ENCODE measurements at places on chromosomes 1 and 21.
A peak's percentile ranks its signal among the peaks of the same experiment; 100 is the strongest.

- peak; percentile 92 for DNase-seq
Observed at GRCh38 chr21:17848228-17848627, 29.1 kb upstream of the C21orf91 start.

DNA sequence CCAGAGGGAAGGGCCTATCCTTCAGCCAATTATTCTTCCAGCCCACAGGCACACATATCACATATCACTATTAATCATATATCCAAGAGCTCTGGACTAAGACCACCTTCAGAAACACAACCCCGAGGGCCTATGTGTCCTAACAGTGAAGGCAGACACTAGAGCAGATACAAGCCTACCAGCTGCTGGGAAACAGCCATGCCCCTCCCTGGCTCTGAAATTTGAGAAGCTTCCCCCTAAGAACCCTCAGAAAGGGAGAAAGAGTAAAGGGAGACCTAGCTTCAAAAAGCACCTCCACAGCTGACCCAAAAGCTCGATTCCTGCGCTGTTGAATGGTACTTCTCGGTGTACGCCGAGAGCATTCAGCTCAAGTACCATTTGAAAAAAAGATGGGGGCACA lies 17.4 kb downstream of the CNN3 start:
- no peak for DNase-seq

- peak; percentile 31 for DNase-seq
Observed at GRCh38 chr1:198498881-198499280, 41.6 kb downstream of the ATP6V1G3 start.

DNA sequence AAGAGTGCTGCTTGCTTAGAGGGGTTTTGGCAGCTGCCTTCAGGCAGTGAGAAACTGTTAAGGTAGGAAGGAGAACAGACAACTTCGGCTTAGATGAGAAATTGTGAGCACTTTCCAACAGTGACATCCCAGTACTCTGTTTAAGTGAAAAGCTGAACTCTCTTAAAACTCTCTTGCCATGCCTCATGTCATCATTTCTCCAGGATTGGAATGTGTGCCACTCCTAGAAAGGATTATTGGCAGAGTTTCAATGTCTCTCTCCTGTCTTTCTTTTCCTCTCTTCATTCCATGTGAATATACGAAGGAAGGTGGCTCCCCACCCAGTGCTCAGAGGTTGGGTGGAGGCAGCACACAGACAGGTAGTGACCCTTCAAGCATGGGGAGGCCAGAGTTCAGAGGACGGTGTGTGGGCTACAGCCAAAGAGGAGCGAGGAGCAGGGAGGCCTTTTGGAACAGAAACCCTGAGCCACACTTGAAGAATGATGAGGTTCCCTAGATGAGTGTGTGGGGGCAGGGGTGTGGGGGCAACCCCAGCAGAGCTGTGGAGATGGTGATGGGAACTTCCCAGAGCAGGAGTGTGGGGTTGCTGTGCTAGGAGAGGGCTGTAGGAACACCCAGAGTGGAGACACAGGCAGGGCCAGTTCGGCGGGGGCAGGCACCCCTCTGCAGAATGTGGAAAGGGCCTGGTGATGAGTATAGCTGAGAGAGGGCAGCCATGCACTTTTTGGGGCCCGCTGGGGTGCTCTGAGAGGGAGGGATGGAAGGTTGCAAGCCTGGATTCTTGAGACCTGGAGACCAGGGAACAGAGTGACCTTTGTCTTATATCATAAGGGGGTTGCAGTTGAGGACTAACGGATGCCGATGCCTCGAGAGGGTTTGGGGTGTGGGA lies 58.8 kb downstream of the GALNT2 start:
- peak; percentile 75 for DNase-seq

DNA sequence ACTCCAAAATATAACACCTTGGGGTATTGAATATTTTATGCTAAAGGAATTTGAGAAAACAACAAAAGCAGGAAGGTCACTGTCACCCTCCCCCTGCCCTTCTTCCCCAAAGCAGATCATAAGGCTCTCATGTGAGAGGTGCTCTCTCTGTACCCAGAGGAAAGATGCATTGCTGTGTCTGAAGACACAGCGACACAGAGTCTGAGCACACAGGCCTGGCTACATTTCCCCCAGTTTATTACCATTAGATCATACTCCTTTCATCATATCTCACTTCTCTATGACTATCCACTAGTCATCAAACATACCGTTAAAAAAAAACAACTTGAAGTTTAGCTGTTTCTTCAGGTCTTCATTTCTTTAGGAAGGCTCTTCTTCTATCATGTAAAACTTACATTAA lies 127.1 kb downstream of the PPIAL4G start:
- no peak for DNase-seq

DNA sequence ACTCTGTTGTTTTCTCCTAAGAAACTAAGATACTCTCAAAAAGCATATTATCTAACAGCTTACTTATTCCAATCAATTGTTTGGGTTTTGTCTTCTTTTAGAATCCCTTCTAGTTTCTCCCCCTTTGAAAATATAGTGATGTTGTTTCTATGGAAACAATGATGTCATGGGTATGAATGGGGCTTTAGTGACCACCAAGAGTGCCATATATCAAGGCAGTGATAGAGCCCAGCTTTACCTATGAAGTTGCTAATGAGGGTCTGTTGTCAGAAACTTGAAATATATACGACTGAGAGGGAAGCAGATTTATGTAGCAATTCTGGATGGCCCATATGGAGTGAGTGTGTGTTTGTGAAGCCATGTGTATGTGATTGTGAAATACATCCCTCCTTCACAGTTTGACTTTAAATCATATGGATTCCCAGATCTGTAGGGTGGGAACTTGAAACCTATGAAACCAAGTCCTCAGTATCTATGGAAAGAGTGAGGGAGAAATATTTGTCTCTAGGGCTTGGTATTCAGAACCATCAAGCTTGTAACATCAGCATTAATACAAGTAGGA lies 116.7 kb downstream of the SPATA46 start:
- no peak for DNase-seq

- no peak for DNase-seq
Observed at GRCh38 chr1:30061292-30062220, 661.8 kb downstream of the MATN1 start.

DNA sequence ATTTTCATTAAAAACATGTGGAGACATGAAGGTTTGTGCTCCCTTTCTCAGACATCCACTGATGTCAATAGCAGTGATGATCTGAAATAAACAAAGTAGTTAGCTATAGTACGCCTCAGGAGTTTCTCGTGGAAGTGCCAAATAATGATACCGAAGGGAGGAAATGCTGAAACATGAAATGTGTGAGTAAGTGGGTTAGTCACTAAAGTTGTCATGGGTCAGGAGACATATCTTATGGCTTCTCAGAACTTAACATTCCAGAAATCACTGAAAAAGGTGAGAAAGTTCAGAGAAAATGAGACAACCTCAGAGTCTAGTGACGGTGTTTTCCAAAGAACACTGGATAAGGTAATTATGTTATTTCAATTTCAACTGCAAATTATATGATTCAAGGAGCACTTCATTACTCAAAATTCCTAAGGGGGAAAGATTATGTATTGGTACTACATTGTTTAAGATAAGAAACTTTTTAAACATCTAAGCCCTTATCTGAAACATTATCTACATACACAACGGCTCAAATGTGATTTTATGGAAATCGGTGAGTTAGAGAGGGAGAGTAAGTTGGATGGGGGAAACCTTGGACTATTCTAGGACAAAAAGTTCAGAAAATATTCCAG lies 20.6 kb downstream of the NIBAN1 start:
- DNase-seq = peak; percentile 59

- no peak for DNase-seq
Observed at GRCh38 chr21:45087022-45087823, 12.8 kb downstream of the ADARB1 start.

- no peak for DNase-seq
Observed at GRCh38 chr1:42949312-42950115, 9.2 kb downstream of the SLC2A1 start.

GRCh38 chr1:22878626-22879025 lies 94.0 kb downstream of the LACTBL1 start:
- DNase-seq = no peak

GRCh38 chr1:226626577-226626956 lies 78.0 kb downstream of the STUM start:
- DNase-seq = peak; percentile 58

GRCh38 chr1:159175571-159175970 lies 4.2 kb downstream of the CADM3 start:
- no peak for DNase-seq

DNA sequence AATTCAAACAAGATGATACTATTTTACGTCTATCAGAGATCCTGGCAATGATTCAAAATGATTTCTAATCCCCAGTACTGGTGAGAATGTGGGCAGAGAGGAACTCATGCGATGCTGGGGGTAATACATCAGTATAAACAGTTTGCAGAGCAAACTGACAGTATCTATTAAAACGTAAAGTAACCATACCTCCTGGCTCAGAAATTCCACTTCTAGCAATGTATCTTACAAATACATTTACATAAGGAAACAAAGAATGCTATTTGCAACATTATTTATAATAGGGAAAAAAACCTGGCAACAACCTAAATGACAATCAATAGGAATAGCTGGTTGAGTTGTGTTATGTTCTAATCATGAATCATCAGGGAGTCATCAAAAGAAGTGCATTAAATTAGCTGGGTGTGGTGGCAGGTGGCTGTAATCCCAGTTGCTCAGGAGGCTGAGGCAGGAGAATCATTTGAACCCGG lies 15.9 kb downstream of the RCAN1 start:
- no peak for DNase-seq

GRCh38 chr1:193102662-193103061 lies 2.6 kb downstream of the GLRX2 start:
- no peak for DNase-seq

- DNase-seq = peak; percentile 94
Observed at GRCh38 chr1:18922319-18922726, 20.0 kb upstream of the ALDH4A1 start.

- no peak for DNase-seq
Observed at GRCh38 chr1:95126846-95127245, 9.7 kb downstream of the TLCD4 start.

DNA sequence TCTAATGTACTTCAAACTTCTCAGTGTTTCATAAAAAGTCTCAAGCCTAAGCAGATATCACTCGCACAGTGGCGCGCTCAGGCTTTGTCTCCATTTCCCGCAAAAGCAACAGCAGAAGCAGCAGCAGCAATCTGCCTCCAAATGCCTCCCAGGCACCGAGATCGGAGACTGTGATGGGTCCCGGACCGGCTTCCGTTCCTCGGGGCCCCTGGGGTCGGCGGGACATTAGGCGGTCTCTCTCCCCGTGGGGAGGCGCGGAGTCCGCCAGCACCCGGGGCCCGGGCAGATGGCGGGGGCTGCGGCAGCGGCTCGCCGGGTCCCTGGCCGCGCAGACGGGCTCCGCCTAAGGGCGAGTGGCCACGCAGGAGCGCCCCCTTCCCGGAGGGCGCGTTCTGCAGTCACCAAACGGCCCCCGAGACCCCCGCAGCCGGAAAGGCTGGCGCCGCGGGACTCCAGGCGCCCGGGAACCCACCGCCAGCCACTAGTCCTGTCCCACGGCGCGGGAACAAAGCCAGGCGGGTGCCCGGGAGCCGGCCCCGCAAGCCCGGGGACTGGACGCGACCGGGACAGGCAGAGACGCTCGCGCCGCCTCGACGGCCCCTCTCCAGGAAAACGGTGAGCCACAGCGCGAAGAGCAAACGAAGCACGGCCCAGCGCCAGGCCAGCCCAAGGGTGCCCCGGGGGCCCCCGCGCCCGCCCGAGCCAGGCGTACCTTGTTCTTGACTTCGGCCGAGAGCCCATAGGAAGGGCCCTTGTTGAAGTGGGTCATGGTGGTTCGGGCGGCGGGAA lies 590 bp downstream of the CNN3 start:
- peak; percentile 68 for DNase-seq

GRCh38 chr1:193411714-193412113 lies 225.3 kb upstream of the B3GALT2 start:
- DNase-seq = no peak

GRCh38 chr1:235015291-235015985 lies 113.2 kb downstream of the TOMM20 start:
- DNase-seq = no peak

GRCh38 chr1:7265771-7266371 lies 480.6 kb downstream of the CAMTA1 start:
- DNase-seq = peak; percentile 85

DNA sequence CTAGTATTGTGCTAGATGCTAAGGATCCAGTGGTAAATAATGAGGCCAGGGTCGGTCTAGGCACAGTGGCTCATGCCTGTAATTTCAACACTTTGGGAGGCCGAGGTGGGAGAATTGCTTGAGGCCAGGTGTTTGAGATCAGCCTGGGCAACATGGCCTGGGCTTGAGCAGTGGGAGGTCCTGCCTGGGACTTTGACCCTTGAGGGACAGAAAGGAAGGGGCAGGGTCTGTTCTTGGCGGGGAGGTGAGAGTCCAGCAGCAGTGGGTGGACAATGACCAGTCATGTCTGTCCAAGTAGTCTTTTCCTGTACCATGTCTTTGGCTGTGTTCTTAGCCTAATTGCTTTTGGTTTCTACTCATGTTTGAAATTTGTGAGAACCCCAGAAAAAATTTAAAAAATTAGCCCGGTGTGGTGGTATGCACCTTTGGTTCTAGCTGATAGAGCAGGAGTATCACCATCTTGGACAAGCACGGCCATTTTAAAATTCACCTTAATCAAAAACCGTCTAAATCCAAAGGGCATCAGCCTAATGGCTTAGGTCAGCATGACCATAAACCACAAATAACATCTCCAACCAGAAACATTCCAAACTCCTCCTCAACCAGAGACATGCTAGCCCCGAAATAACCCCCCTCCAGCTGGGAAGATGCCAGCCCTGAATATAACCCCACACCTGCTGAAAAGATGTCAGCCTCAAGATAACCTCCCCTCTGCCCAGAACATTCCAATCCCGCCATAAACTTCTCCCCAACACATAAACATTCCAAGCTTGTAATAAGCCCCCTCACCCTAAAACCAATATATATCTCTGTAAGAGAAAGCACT lies 6.8 kb upstream of the AK2 start:
- no peak for DNase-seq

DNA sequence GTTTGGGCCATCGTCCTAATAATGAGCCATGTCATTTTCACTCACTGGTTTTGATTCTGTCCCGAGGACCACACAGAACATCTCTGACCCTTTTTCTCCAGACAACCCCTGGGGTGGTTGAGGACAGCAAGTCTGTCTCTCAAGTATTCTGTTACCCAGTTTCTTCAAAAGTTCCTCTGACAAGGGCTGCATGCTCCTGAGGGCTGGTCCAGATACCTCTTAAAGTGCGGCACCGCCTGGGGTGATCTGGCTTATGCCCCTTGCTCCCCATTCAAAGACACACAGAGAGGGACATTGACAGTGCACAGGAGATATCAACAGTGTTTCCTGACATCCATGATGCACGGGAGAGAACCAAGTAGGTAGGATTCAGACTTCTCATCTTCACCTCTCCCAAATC lies 132.9 kb upstream of the EDN2 start:
- no peak for DNase-seq

DNA sequence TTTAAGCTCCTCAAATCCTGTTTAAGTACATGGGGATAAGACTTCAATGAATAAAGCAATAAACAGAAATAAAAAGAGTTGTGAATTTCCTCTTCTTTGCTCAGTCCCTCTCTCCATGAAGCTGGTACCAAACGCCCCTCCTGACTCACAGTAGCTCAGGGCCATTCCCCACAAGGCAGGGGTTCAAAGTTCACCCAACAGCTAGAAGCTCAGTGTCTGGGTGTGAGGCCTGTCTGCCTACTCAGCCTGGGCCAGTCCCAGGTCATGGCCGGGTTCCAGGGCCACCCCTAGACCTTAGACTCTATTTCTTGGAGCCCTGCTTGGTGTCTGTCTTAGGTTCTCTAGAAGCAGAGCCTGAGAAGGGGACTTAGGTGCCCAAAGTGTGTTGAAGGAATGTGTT lies 251.5 kb downstream of the GRIK3 start:
- no peak for DNase-seq
